NCI-H1092 treated with DMSO at 0.1 percent for 48 hours (cell line): ENCODE measurements at places on chromosomes 1 and 21.

DNA sequence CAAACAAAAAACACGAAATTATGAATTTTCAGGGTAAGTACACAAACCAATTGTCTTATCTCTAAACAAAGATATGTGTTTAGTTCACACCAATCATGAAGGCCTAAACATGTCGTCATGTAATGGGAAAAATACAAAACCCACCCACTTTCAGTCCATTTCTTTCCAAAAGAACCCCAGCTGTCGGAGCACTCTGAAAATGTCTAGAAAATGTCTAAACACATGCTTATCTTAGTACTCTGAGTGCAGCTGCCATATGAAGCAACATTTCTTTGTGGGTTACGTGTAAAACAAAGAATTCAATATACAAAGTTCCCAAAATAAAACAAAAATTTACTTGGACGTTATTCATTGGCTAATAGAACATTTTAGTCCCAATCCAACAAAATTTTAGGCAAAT lies 22.7 kb downstream of the SERBP1 start:
- no peak for DNase-seq

DNA sequence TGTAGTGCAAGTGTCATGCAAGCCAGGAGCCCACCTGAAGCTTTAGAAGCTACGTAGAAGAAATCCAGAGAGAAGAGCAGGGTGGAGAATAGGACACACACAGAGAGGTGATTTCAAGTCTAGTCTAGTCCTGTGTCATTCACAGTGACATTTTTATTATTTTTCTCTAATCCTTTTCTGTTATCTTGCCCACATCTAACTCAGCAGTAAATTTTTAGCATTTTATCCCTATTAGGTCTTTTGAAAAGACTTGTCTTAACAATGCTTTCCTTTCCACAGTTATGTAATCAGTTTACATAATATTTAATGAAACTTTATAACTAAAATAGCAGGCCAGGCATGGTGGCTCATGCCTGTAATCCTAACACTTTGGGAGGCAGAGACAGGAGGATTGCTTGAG lies 198.6 kb downstream of the ADGRL2 start:
- DNase-seq = no peak

- no peak for DNase-seq
Observed at GRCh38 chr1:165949335-165950130, 122.1 kb downstream of the UCK2 start.

DNA sequence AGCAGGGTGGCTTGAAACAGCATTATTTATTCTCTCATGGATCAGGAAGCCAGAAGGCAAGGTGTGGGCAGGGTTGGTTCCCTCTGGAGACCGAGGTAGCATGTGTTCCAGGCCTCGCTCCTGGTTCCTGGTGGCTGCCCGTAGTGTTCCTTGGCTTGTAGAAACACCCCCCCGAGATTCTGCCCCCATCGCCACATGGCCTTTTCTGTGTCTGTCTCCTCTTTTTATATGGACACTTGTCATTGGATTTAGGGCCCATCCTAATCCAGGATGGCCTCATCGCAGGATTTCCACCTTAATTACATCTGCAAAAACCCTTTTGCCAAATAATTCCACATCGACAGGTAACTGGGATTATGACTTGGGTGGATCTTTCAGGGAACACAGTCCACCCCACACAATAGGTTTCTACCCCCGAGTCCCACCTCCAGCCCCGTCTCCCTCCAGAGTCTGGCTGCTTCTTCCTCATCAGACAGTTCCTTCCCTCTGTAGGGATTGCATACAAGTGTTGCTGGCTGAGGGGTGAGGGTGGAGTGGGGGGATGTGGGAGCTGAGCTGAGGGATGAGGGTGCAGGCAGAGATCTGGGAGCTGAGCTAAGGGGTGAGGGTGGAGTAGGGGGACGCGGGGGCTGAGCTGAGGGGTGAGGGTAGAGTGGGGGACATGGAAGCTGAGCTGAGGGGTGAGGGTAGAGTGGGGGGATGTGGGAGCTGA lies 12.3 kb upstream of the NPHP4 start:
- no peak for DNase-seq

GRCh38 chr1:227774051-227774731 lies 39.0 kb downstream of the SNAP47 start:
- peak; percentile 12 for DNase-seq

DNA sequence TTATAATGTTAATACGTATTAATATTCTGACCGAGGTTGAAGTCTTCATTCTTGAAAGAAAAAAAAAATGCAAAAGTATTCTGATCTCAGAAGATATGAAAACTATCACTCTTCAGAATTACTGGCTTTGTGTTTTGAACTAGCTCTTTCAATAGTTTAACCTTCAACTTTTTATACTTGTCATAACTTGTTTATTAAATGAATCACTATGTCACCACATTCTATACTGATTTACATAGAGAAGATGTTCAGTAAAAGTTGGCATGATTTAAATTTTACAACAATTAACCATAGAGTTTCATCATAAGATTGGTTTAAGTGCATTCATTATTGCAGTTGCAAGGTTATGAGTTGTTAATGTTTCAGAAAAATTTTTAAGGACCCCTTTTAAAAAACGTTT lies 57.3 kb downstream of the HS2ST1 start:
- no peak for DNase-seq

- DNase-seq = no peak
Observed at GRCh38 chr1:163093579-163093978, 24.4 kb downstream of the RGS4 start.

- peak; percentile 74 for DNase-seq
Observed at GRCh38 chr1:22518379-22518778, 44.9 kb upstream of the EPHA8 start.

GRCh38 chr1:68228851-68229250 lies 3.5 kb downstream of the WLS start:
- no peak for DNase-seq

GRCh38 chr1:76144247-76144646 lies 69.7 kb downstream of the ST6GALNAC3 start:
- DNase-seq = no peak

DNA sequence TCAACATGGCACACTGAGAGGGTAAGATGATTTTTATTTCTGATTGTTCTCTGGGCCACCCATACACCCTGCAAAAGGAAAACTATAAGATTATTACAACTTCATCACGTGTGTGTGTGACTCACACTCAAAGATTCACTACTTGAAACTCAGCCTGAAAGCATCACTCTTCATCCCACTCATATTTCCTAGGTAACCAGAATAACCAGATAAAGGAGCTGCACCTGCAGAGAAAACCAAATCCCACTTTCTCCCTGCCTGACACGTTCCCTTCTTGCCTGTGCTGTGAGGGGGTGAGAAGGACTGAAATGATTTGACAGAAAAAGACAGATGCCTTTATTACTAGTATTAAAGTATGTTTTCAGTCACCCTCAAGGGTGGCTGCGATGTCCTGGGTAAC lies 131.6 kb downstream of the TGFBR3 start:
- no peak for DNase-seq
